ENCODE measurements at places on chromosomes 11 and 22. TPM values are rescaled to one million over a fixed set of nuclear protein-coding genes. Genes with fewer than 3 reads are reported as not detected.
A peak's percentile ranks its signal among the peaks of the same experiment; 100 is the strongest.

GRCh38 chr11:65432100-65432650 is 9.6 kb downstream of the NEAT1 start:
- DNase-seq: no peak

GGTLC2 gene
- not detected for total RNA-seq

TCN2 gene
- total RNA-seq: 186 TPM

GRCh38 chr11:61701242-61701886 is 21.2 kb downstream of the DAGLA start:
- no peak for DNase-seq

GRCh38 chr22:31490496-31490925 is 869 bp upstream of the EIF4ENIF1 start:
- DNase-seq: peak; percentile 54

DNA sequence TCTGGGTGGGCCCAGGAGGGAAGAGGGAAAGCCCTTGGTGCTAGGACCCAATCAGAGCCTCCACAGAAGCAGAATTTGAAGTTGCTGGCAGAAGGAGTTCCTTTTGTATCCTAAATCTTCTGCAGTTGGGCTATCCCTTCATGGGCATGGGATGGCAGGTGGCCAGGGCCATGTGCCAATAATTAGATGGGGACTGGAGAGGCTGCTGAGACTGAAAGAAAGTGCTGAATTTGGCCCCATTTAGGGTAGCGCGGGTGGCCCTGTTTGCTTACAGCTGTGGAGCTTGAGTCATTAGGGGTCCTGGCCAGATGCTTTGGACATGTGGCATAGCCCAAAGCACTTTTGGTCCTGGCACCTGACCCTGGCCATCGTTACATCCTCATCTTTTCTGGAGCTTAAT is 27.1 kb downstream of the PARVA start:
- DNase-seq: no peak

DNA sequence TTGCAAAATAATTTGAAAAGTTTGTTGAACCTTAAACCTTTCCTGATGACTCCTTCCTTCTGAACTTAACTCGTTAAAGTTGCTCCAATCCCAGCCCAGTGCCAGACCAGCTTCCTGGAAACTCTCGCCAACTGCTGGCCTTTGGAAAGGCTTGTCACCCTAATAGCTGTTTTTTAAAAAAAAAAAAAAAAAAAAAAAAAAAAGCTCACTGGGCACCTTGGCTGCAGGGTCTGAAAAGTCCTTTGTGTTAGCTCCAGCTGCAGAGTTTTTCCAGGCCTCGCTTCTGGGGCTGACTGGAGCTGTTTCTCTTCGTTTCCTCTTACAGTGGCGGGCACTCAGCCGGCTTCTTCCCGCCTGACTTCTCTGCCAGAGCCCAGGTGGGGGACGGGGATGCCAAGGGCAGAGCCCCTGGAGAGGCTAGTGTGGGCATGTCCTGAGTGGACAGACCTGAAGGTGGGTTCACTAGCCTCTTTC is 25.1 kb downstream of the KCNQ1OT1 start:
- no peak for DNase-seq

CALCA gene
- not detected for total RNA-seq

GRCh38 chr11:123202155-123203151 is 7.4 kb upstream of the CLMP start:
- peak; percentile 19 for DNase-seq

DNA sequence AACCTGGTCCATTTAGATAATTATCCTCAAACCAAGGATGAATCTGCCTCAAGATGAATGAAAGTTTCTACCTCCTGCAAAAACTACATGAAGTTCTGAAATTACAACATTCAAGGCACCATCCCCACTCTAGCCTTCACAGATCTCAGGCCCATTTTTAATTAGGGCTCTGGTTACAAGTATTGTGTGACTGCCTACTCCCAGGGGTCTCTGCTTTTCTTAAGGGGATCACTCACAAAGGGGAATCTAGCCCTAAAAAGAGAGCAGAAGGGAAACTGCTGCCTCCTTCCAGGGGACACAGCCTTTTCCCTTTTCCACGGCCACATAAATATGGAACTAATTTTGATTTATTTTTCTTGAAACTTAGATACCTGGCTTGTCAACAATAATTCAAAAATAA is 17.4 kb upstream of the TMEM135 start:
- no peak for DNase-seq

DNA sequence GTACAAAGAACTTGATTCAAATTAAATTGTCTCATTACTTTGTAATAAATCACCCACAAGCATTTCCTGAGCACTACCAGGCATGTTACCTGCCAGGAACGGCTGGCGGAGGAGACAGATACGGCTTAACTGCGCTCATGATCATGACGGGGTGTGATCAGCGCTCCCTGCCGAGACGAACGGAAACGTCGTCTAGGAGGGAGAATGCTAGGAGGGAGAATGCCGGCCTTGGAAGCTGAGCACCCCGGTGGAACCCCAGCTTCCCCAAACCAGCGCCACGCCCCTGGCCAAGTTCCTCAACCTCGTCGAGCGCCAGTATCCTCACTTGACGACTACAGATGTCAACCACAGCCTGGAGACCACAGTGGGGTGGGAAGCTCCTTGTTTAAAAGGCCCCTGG is 272.8 kb downstream of the CTTN start:
- DNase-seq: no peak

DNA sequence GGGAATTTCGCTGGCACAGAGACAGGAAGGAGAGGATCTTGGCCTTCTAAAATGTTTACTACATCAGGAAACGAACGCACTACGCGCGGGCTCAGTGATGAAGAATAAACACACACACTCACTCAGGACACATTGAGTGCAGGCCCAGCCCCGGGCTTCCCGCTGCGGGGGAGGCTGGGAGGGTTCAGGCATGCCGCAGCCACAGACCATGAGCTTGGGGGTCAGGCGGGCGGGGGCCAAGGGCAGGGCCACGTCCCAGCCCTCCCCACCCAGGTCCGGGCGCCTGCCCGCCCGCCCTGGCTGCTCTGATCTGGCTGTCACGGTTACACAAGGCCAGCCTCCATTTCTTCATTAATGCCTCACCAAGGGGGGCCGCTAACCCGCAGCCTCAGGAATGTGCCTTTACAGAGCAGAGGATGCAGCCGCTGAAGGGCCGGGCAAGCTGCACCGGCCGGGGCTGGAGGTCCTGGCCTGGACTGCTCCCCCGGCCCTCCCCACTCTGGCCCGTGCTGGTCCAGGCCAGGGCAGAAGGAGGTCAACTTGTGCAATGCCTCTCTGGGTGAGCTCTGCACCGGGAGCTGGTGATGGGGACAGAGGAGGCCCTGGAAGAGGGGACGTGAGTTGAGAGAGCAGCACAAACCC is 41.7 kb downstream of the IGF2 start:
- peak; percentile 63 for DNase-seq

- peak; percentile 8 for DNase-seq
Observed at GRCh38 chr11:3228445-3228829, 3.8 kb downstream of the MRGPRE start.

All from mucosa of gallbladder (tissue), 1 donor.